NCI-H1436 treated with DMSO at 0.1 percent for 48 hours (cell line): ENCODE measurements at places on chromosomes 7 and 10.

GRCh38 chr10:7318836-7319235 is 92.0 kb downstream of the SFMBT2 start:
- DNase-seq: no peak

GRCh38 chr7:6453734-6454133 is 6.0 kb upstream of the DAGLB start:
- no peak for DNase-seq

- DNase-seq: no peak
Observed at GRCh38 chr10:49111320-49111698, 4.0 kb downstream of the VSTM4 start.

DNA sequence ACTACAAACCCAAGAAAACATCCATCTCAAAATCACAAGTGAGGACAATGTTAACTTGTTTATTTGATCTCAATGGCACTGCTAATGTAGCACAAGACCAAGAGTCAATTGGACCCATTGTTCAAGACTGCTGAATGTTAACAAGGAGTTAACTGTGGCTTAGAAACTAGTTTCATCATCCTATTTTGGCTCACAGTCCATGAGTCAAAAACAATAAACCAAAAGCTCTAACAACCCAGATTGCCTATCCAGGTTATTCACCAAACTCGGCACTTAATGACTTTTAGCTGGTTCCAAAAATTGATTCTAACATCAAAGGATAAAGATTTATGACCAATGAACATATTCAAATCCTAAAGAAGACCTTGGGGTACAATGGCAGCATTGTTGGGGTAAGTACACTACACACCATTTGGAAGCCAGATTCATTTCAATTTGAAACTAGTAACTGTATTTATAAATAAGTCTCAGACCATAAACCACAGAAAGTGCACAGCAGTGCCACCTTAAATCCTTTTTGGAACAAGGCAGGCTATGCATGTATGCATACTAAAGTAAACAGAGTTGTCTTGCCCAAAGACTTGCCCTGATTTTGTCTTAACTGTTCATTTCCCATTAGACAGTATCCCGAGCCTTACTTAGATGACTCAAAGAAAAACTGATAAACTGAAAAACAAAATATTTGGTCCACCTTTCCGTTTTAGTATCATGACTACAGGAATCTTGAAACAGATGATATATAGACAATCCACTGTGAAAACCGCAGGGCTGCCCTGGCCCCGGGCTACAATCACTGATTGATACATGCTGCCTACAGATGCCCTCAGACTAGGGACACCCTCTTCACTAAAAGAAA is 84.5 kb downstream of the SRPK2 start:
- no peak for DNase-seq

DNA sequence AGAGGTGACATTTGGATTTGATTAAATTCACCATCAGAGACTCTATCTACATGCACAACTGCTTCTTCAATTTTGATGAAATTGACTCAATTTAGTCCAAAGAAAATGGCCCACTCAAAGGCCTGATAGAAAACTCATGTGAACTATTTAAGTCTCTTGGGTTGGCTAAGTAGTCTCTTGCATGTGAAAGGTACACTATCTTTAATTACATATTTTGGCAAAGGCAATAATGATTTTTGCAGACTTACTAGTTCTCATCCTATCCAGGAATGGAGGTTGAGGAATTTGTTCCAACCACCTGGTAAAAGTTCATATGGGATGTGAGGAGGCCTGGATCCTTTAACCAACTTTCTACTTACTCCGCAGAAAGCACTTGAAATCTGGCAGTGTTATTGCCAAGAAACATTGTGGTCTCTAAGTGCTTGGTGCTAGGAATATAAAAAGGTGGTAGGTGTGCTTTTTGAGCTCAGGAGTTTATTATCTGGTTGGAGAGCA is 618.6 kb upstream of the MKI67 start:
- no peak for DNase-seq

- no peak for DNase-seq
Observed at GRCh38 chr7:50022451-50022850, 70.6 kb downstream of the ZPBP start.

GRCh38 chr7:137006293-137006692 is 137.8 kb downstream of the CHRM2 start:
- DNase-seq: no peak

DNA sequence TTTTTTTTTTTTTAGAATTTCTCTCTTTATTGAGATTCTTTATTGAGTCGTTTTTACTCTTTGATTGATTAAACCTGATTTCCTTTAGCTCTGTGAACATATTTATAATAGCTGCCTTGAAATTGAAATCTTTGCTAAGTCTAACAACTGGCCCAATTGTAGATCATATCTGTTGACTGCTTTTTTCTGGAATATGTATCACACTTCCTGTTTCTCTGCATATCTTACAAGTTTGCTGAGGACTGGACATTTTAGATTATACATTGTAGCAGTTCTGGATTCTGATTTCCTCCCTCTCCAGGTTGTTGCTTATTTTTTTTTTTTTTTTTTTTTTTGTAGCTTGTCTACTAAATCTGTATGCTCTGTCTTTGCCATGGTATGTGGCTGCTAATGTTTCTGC is 56.3 kb downstream of the PRKAR2B start:
- DNase-seq: no peak

- DNase-seq: no peak
Observed at GRCh38 chr7:96211954-96212353, 109.9 kb downstream of the SLC25A13 start.

DNA sequence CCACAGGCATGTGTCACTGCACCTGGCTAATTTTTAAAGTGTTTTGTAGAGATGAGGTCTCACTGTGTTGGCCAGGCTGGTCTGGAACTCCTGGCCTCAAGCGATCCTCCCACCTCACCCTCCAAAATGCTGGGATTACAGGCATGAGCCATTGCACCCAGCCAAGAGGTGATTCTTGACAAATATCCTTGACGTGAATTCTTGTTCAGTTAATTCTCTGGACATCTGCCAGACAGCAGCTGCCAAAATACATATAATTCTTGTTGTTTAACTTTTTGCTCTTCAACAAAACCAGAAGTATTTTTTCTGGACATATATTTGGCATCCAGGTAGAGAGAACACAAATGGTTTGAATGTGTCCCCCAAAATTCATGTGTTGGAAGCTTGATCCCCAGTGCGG is 3.2 kb downstream of the ACADSB start:
- DNase-seq: no peak

DNA sequence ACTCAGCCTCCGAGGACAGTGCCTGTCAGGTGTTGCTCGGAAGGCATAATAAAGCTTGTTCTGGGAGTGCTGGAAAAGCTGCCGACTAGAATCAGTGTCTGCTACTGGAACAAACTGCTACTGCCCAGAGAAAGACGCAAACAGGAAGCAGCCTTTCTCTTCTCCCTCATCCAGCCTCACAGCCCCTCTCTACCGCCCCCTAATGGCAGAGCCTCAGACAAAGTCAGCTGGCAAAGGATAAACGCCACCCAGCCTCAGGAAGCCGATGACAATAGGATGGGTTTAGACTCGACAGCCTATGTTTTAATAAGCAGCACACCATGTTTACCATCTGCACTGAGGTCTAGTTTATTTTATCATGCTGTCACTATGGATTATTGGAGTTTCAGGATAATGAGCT is 169.5 kb upstream of the LYZL1 start:
- DNase-seq: no peak

DNA sequence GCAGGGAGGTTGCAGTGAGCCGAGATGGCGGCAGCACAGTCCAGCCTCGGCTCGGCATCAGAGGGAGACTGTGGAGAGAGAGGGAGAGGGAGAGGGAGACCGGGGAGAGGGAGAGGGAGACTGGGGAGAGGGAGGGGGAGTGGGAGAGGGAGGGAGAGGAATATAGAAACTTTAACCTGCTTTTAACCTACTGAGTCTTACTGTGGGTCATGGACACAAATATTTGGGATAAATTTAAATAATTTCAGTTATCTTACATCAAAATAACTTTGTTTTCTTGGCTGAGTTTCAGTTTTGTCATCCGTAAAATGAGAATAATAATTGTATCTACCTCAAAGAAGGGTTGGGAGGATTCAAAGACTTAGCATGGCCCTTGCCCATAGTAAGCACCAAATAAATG is 319.8 kb downstream of the LRMDA start:
- DNase-seq: no peak

GRCh38 chr7:126533715-126534114 is 719.0 kb downstream of the GRM8 start:
- no peak for DNase-seq

- DNase-seq: no peak
Observed at GRCh38 chr10:90023950-90024349, 322.6 kb downstream of the KIF20B start.

- DNase-seq: no peak
Observed at GRCh38 chr7:31894308-31894707, 175.9 kb downstream of the PDE1C start.

- no peak for DNase-seq
Observed at GRCh38 chr10:121409466-121410104, 188.7 kb downstream of the FGFR2 start.

GRCh38 chr7:26188206-26188956 is 12.2 kb downstream of the HNRNPA2B1 start:
- DNase-seq: no peak

DNA sequence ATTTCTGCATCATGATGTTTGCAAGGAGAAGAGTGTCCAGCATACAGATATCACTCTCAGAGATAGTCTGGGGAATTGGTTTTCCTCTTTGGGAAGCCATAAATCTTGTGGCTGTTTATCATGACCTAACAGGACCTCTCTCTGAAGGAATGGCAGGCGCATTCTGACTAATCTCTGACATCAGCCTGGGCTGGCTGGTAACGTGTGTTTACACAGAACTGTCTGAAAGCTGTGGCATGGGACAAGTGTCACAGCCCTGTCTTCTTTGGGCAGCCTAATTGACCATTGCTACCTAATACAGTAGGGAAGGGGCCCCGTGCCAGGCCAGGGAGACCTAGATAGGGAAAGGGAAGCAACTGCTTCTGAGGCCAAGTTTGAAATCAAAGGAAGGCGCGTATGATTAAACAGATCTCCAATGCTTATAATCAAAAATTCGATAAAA is 73.9 kb upstream of the CABCOCO1 start:
- DNase-seq: no peak

DNA sequence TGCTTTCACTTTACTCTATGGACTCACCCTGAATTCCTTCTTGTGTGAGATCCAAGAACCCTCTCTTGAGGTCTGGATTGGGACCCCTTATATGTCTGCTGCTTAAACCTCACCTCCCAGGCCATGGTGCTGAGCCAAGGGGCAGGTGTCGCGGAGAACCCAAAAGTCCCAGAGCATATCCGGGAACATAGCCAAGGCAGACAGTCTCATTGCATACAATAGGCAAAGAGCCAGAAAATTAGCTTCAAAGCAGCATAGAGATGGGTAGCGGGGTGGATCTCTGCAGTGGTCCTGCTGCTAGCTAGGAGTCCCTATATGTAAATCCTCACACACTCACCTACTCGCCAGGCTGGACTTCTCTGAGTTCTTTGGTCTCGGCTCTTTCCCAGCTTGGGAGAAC is 5.5 kb downstream of the CCL24 start:
- DNase-seq: no peak

DNA sequence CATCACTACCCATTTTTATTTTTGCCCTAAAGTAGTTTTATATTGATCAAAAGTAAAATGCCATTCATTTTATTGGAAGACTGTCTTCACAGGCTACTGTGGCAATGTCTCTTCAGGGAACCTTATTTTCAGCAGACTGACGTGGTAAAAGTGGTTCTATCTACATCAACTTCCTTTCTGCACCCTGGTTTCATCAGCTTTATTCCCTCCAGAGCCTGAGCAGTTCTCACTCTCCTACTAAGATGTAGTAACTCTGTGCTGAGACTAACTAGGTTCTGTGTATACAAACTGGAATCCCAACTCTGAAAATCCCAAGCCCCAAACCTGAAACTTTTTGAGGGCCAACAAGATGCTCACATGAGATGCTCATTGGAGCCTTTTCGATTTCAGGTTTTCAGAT is 155.3 kb downstream of the SFMBT2 start:
- DNase-seq: no peak

DNA sequence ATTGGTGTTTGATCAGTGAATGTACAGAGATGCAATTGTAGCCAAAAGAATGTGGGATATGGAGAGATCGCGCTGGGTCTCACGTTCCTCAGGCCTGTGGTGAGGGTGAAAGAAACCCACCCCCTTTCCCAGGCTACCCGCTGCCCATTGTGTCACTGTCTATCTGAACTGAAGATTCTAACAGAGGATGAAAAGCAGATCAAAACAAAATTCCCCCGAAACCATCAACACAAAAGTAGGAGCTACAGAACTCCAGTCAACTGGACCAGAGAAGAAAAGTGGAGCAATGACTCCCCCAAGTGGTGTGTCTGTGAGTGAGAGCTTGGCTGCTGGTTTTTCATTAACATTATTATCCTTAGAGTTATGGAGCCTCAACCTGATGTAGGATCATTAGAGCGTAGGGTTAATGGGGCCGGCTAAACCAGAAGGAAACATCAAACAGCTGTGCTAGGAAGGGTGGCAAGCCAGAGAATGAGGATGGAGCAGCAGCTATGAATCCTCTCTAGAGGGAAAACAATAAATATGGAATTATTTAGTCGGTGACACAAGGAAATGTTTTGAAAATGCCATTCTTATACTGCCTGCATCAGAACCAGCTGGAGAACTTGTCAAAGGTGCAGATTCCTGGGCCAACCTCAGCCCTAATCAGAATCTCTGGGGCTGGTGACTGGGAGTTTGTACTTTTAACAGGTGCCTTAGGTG is 38.3 kb downstream of the AKR1B1 start:
- no peak for DNase-seq

DNA sequence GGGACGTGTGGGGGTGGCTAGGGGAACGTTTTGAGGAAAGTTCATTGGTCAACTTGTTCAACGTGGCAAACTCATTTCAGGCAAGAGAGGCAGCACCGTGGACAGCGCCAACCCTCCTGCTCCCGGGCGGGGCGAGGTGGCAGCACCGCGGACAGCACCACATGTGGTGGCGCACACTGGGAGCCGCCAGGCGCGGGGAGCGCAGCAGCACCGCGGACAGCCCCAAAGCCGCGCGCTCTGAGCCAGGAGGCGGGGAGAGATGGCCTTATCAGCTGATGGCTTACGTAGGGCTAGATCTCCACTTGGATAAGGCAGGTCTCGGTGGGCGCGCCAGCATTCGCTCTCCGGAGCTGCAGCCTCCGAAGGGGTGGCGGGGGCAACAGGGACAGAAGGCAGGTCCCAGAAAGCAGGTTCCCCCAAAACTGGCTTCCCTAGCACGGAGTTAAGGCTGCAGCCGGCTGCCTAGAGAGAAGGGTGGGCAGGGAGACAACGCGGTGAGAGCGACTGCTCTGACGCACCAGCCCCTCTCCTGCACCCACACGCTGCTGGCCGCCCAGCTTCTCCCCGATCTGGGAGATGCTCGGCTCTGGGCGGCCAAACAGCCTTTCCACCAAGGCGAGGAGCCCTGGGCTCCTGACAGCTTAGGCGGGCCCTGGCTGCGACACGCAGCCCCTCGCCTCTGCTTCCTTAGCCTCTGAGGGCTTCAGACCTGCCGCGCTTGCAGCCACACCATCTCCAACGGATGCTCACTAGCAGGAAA is at the start of gene HTR5A:
Gene HTR5A (plus strand): TSS at position 333 of the 760 bp plus-strand sequence. CDS start 576 bp downstream, outside the sequence.
- DNase-seq: no peak

- no peak for DNase-seq
Observed at GRCh38 chr10:9137368-9137767, 1082.9 kb downstream of the GATA3 start.

GRCh38 chr10:102398172-102399020 is 2.9 kb downstream of the NFKB2 start:
- no peak for DNase-seq

- DNase-seq: no peak
Observed at GRCh38 chr7:80039251-80039884, 95.3 kb upstream of the GNAI1 start.

GRCh38 chr7:100475549-100475948 is 3.5 kb downstream of the TSC22D4 start:
- DNase-seq: no peak
